Heart right ventricle (tissue), 16 donors: ENCODE measurements at places on chromosomes 7 and 10. TPM values are rescaled to one million over a fixed set of nuclear protein-coding genes. Genes with fewer than 3 reads are reported as not detected.

DNA sequence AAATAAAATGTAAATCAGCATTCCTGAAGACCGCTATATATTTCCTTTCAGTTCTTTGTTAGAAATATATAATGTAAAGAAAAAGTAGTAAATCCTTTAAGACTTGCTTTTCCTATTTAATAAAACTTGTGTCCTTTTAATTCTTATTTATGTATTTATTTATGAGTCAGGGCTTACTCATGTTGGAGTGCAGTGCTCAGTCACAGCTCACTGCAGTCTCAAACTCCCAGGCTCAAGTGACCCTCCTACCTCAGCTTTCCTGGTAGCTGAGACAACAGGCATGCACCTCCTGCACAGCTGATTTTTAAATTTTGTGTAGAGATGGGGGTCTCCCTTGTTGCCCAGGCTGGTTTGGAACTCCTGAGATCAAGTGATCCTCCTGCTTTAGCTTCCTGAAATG lies 724.5 kb downstream of the ANKRD7 start:
- no peaks in the 10 kb centered on the region for H3K27me3 ChIP-seq
- no peak for DNase-seq
- no peaks in the 10 kb centered on the region for H3K36me3 ChIP-seq
- H3K27ac ChIP-seq: no peak overlapping the region

DNA sequence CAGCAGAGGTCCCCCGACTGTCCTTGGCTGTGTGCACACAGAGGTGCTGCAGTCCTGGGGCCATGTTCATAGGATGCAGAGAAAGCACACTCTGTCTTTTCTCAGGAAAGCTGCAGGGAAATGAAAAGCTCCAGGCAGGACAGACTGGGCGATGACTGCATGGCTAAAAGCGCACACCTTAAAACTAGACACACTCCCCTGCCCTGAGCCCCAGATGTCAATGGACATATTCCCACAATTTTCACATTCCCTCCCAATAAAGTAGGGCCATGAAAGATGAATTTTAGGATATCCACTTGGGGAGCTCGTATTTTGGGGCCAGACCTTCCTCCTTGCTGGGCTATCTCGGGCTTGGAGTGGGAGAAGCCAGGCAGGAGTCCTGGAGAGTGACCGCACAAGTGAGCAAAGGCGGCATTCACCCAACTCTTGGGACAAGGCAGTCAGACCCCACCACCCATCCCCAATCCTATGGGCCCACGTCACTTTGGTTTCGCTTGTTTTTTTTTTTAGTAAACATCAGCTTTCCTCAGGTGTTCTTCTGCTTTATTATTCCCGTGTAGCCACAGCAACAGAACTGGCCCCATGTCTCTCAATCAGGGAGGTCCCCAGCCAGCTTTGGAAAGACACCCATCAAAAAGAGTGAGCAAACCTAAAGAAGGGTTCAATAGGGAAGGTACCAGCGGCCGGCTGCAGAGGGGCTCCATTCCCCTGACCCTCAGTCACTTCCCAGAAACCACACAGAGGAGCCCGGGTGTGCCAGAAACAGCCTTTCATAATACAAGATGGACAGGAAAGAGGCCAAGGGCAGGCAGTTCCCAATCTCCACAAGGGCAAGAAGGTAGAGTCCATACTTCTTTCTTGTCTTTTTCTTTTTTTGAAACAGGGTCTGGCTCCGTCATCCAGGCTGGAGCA lies 12.7 kb downstream of the GPRIN2 start:
- no peak overlapping the region for H3K27ac ChIP-seq
- H3K4me3 ChIP-seq: no peak overlapping the region
- no peak for DNase-seq
- peaks cover 4% of the 10 kb centered on the region for H3K4me1 ChIP-seq

Gene HOXA6
- not detected for total RNA-seq

GRCh38 chr10:119613741-119614140 lies 17.0 kb upstream of the TIAL1 start:
- no peaks in the 10 kb centered on the region for H3K4me1 ChIP-seq
- H3K36me3 ChIP-seq: no peaks in the 10 kb centered on the region
- no peak overlapping the region for H3K4me3 ChIP-seq
- H3K27ac ChIP-seq: no peak overlapping the region
- H3K27me3 ChIP-seq: no peaks in the 10 kb centered on the region
- no peak for DNase-seq

DNA sequence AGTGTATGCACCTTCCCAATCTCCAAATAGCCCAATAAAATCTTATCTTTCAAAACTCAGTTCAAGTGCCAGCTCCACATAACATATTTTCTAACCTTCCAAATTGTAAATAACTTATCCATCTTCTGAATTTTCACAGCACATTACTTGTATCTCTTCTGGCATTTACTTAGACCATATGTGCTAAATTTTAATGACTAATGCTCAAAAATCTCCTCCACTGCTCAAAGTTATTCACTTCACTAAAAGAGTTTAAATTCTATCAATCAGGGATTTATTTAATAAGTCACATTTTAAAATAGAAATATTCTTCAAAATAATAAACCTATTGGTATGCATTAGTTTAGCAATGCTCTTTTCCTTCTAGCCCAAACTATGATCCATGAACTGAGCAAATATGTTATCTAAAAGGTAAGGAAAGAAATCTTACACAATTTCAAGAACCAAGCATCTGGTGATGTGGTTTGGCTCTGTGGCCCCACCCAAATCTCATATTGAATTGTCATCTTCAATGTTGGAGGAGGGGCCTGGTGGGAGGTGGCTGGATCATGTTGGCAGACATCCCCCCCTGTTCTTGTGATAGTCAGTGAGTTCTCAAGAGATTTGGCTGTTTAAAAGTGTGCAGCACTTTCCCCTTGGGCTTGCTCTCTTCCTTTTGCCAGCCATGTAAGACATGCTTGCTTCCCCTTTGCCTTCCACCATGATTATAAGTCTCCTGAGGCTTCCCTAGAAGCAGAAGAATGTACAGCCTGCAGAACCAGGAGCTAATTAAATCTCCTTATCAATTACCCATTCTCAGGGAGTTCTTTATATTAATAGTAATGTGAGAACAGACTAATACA lies 28.1 kb upstream of the GPR22 start:
- no peak overlapping the region for H3K27ac ChIP-seq
- no peaks in the 10 kb centered on the region for H3K27me3 ChIP-seq
- H3K36me3 ChIP-seq: no peaks in the 10 kb centered on the region
- no peak for DNase-seq
- no peak overlapping the region for H3K4me3 ChIP-seq

- H3K4me3 ChIP-seq: no peak overlapping the region
- H3K36me3 ChIP-seq: peaks cover 6% of the 10 kb centered on the region
- H3K27me3 ChIP-seq: no peaks in the 10 kb centered on the region
- no peak for DNase-seq
Measured at GRCh38 chr10:102795453-102796406, 41.5 kb downstream of the CYP17A1 start.

Gene PLEKHS1
- not detected for total RNA-seq

Gene SRGN
- total RNA-seq: 62.4 TPM

GRCh38 chr7:37342688-37343471 lies 105.8 kb downstream of the ELMO1 start:
- H3K4me1 ChIP-seq: peaks cover 20% of the 10 kb centered on the region
- DNase-seq: no peak
- no peaks in the 10 kb centered on the region for H3K27me3 ChIP-seq
- H3K4me3 ChIP-seq: no peak overlapping the region
- H3K27ac ChIP-seq: peak overlapping the region; percentile 88
